ENCODE measurements at places on chromosomes 6 and 20.

DNA sequence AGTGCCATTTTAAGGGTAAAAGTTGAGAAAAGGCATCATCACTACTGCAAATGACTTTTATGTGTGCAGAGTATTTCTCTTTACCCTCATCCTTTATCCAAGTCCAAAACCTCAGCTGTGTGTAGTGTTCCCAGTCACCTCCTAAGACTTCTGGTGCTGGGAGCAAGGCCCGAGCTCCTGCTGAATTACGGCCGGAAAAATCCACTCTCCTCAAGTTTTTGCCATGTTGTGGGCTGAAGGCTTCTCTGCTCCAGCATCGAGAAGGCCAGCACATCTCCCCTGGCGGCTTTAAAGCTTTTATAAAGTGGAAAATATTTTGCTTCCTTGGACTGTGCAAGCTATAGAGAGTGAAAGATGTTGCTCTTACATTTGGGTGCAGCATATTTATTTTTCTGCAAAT is 153.2 kb upstream of the THBS2 start:
- DNase-seq: no peak

- no peak for DNase-seq
These were observed 46.1 kb downstream of the RAB44 start for GRCh38 chr6:36743538-36744303.

DNA sequence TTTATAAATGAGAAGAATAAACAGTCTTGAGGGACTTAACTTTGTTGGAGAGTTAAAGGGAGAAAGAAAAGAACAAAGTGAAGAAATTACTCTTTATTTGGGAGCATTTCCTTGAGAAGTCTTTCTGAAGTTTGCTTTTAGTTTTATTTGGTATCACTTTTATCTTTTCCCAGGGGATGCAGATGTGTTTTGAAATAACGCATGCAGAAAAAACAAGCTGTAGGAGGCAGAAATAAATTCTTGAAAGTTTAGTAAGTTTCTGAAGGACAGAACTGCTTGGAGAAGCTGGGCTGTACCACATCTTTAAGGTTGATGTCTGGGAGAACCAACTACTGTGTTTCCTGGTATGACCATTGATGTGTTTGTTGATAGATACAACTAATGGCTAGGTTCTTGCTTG is 75.0 kb downstream of the PLCB4 start:
- no peak for DNase-seq

DNA sequence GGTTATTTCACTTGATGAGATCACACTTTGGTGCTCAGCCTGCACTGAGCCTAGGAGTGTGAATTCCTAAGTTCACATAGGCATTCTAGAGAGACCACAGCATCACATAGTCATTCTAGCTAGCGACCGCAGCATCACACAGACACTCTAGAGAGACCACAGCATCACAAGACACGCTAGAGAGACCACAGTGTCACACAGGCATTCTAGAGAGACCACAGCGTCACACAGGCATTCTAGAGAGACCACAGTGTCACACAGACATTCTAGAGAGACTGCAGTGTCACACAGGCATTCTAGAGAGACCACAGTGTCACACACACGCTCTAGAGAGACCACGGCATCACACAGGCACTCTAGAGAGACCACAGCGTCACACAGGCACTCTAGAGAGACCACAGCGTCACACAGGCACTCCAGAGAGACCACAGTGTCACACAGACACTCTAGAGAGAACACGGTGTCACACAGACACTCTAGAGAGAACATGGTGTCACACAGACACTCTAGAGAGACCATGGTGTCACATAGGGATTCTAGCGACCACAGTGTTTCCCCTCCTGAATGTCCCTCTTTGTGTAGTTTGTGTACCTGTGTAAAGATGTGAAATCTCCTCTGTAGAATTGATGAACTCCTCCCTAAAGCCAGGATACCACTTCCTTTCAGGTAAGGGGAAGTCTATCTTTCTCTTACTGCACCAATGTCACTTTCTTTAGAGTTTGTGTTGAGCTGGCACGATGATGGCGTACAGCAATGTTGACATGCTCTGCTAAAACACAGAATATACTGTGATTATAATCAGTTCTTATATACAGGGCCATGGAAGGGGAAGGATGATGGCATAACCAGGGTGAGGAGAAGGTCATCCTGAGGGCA is 169.4 kb downstream of the ZDHHC14 start:
- DNase-seq: no peak

- no peak for DNase-seq
These were observed 232.2 kb upstream of the ARID1B start for GRCh38 chr6:156545021-156545420.

DNA sequence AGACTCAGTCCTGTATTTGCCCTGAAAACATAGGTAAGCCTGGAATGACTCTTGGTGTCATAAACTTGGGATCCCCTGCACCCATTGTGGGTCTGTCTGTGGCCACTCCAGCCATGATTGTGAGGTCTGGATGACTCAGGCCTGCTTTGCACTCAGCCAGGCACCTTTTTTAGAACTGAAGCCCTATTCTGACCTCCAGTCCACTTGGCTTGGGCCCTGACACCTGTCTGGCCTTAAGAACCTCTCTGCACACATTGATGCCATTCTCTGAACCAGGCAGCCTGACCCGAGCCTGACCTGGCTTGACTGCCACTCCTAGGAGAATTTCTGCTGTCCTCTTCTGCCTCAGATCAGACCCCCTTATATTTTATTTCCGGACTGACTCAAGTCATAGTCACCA is 383.7 kb downstream of the MAFB start:
- no peak for DNase-seq

Measured in NCI-H524 (cell line).